ENCODE measurements at places on chromosomes 12 and 14.

GRCh38 chr12:55698965-55699364, 8.7 kb downstream of the ITGA7 start:
- DNase-seq = no peak

- no peak for DNase-seq
These were observed 43.4 kb upstream of the LIMA1 start for GRCh38 chr12:50326590-50327284.

GRCh38 chr12:104295954-104296353, 7.6 kb upstream of the EID3 start:
- no peak for DNase-seq

DNA sequence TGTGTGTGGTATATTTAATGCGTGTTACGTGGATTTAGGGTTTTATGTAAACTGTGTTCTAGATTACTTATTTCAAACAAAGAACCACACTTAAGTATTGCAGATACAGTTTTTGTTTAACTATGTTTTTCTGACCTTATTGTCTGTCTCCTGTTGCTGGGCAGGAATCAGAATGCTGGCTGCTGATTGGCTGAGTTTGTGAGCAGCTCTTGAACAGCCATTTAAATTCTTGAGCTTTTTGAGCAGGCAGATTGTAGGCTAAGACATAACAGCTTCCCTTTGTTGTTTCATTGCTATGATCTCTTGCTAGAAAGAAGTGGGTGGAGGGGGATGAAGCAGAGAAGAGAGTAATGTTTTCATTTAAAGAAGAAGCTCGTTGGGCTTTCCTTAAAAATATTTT, 52.2 kb downstream of the ATF7IP start:
- peak; percentile 50 for DNase-seq

DNA sequence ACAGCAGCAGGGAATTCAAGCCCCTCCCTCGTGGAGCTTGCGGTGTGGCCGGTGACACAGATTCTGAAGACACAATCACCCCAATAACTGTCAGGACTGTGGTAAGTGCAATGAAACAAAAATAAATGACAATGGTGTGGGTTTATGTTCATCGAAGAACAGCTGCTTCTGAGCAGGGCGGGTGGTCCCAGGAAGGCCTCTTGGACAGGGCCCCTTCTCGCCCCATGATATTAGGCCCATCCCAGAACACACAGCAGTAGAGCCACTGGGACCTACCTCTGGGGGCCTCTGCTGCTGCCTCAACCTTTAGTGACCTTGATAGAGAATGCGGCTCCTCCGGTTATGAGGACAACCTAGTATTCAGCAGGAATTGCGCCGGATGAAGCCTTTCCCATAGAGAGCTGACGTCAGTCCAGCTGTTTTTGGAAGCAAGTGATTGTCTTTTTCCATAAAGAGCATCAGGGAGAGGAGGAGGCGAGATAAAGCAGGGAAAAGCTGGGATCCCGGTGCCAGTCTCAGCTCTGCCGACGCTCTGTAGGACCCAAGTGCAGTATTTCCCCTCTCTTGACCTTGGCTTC, 84.1 kb upstream of the BCL11B start:
- DNase-seq = no peak

- no peak for DNase-seq
These were observed 33.7 kb downstream of the DACT1 start for GRCh38 chr14:58671436-58671835.

- DNase-seq = no peak
These were observed 139.2 kb downstream of the SLC2A13 start for GRCh38 chr12:39966721-39967120.

DNA sequence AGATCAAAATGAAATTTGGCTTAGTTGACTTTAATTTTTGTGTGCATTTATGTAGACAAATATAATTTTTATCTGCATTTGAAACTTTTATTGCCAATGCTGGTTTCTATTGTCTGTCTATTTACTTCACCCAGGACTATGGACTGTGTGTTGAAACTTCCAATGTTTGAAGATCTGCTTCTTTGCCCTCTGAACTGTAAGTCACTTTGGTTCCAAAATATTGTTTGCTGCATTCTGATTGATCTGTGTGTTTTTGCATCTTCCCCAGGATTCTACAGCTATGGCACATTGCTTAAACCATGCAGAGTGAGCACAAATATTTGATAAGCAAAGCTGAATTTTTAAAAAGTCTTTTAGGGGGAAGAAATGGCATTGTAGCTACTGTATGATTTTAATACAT, 131.0 kb upstream of the SOX5 start:
- no peak for DNase-seq

- DNase-seq = peak; percentile 85
These were observed 10.0 kb upstream of the CLEC7A start for GRCh38 chr12:10140001-10140400.

DNA sequence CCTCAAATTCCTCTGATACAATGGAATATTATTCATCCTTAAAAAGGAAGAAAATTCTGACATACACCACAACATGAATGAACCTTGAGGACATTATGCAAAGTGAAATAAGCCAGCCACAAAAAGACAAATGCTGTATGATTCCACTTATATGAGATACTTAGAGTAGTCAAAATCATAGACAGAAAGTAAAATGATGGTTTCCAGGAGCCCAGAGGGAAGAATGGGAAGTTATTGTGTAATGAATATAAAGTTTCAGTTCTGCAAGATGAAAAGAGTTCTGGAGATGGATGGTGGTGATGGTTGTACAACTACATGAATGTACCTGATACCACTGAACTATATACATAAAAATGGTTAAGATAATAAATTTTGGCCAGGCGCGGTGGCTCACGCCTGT, 18.3 kb downstream of the VWF start:
- DNase-seq = peak; percentile 53

DNA sequence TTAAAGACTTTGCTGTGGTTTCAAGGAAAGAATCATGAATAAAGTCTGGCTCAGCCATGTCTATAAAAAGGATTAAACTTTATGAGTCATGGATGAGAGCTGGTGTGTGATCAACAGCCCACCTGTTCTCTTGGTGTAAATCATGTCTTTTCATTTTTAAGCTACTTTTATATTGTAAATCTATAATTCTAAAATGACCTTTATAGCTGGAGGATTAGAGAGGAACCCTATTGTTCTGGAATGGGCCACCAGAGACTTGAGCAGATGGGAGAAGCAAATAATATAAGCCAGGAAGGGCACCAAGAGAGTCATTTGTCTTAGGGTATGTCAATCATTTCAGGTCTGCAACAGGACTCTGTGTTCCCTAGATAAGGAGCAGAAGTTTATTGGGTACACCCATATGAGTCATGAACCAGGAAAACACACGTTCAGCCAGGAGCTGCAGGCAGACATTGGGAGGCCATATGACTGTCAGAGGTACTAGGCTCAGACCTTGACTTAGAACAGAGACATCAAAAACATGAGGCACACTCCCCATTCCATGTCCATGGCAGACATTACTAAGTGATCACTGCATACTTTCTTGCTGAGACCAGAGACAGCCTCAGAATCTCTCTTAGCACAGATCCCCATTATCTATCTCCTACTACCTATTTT, 49.3 kb downstream of the NDUFA12 start:
- DNase-seq = peak; percentile 19

DNA sequence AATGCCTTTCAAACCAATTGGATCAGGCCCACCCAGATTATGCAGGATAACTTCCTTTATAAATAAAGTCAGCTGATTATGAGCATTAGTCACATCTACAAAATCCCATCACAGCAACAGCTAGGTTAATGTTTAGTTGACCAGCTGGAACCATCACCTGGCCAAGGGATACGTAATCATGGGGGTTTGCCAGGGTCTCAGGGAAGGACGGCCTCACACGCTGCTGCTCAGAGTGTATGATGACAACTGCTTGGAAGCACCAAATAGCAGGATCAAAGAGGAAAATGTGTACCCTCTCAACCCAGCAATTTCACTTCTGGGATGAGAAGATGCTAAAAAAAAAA, 162.6 kb downstream of the SLC15A4 start:
- no peak for DNase-seq

GRCh38 chr12:65608319-65608916, 215.9 kb upstream of the HMGA2 start:
- DNase-seq = no peak

- no peak for DNase-seq
These were observed 82.9 kb downstream of the TSPAN9 start for GRCh38 chr12:3160081-3160480.

DNA sequence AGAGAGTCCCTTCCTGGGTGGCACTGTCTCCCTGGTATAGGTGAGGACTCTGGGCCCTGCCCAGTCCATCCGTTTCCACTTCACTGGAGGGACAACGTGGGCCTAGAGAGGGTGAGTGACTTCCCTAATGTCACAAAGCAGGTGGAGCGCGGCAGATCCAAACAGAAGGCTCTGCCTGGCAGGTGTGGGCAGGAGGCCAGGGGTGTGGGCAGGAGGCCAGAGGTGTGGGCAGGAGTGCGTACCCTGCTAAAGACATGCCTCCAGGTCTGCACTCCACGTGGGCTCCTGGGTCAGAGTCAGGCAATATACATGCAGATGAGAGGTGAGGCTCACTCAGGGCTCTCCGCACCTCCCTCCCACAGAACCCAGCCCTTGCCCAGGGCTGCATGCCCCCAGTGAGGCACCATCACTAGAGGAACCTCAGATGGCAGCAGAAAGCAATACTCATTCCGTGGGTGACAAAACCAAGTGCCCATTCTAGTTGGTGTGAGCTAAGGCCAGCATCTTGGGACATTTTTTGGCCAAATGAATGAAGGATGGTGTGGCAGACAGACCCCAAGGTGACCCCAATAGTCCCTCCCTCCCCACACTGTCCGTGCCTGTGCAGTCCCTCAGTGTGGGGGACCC, 271.6 kb upstream of the RTL1 start:
- no peak for DNase-seq

GRCh38 chr14:67851785-67852410, 32.3 kb downstream of the RAD51B start:
- no peak for DNase-seq

DNA sequence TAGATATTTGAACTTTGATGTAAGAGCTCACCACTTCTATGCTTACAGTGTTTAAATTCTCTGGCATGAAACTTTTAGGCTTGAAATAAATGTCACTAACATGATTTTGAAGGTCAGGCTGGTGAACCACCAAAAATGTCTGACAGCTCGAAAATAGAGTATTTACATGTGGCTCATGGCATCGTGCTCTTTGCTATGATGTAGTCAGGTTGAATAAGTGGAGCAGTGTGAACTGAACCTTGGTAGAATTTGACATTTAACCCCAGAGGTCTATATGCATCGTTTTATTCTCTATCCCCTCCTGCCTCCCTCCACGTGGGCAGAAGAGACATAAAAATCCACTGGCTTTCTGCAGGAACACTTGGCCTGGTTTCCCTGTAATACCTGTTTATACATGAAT, 369.7 kb upstream of the ATP2B1 start:
- DNase-seq = no peak

- no peak for DNase-seq
These were observed 10.1 kb downstream of the HMGA2 start for GRCh38 chr12:65834146-65834935.

- DNase-seq = no peak
These were observed 10.6 kb downstream of the SVOP start for GRCh38 chr12:109010259-109010658.

DNA sequence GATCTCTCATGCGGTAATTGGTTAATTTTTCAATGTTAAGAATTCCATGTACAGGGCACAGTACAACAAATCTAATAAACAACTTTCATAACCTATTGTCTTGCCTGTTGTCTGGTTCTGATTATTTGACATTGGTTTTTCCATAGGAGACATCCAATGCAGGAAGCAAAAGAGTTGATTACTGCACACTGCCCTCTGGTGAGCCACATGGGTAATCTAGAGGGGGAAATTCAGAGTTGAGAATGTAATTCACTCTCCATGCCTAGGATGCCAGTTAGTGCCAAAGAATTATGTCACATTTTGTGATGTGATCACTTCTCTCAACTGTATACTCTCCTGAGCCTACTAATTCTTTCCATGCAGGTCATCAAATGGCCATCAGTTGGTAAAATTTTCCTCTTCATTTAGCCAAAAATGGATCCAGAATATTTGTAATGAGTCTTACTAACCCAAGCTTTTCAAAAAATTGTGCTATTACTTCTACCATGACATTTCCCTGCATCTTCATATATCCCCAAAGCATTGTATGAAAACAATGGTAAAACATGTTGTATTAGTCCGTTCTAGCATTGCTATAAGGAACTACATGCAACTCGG, 17.7 kb upstream of the CCDC91 start:
- peak; percentile 13 for DNase-seq

DNA sequence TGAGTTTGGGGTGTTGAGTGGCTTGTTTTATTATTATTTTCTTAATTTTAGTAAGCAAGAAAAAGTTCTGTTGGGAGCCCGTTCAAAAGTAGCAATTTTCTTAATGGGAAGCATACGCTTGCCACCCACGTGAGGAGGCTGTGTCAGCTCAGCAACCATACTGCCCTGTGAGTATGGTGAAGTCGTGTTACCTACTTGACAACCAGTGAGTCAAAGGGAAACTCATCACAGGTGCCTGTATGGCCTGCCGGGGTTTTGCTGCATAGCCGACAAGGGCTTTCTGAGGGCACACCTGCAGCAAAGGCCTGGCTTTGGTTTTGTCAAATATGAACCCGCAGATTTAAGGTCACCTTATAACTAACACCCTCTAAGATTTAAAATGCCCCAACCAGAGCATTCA, 31.1 kb downstream of the PITPNM2 start:
- no peak for DNase-seq

DNA sequence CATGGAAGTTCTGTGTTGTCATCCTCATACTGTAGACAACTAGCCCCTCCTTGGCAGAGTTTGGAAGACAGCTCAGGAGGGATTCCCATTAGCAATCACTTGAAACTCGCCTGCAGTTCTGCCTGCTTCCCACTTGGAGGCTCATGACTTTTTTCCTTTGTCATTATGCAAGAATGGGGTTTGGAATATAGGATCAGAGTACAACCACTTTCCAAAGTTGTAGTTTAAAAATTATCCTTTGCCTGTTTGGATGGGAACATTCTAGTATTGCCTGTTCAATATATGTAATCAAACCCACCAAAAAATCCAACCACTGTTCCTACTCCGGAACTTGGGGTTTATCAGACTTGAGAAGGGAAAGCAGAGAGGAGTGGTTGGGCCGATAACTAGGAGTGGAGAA, 2.1 kb upstream of the GPD1 start:
- DNase-seq = peak; percentile 48

DNA sequence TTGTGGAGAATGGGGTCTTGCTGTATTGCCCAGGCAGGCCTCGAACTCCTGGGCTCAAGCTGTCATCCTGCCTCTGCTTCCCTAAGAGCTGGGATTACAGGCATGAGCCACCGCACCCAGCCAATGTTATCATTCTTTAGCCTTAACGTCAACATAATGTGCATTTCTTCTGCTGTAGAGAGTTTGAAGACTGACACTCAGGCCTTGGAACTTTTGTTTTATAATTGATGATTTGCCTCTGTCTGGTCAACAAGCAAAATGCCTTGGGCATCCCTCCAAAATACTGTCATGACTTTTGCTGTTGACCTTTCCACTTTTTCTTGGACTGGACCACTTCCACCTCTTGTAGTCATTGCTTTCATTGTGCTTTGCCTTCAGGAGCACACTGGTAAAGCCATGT, 29.0 kb downstream of the FAM234B start:
- no peak for DNase-seq

- DNase-seq = no peak
These were observed 6.8 kb upstream of the SLC38A2 start for GRCh38 chr12:46379352-46379751.

GRCh38 chr14:89443042-89443629, 26.1 kb upstream of the FOXN3 start:
- DNase-seq = peak; percentile 66
